ENCODE measurements at places on chromosomes 11 and 22. TPM values are rescaled to one million over a fixed set of nuclear protein-coding genes. Genes with fewer than 3 reads are reported as not detected.
A peak's percentile ranks its signal among the peaks of the same experiment; 100 is the strongest.

The NCAM1 gene
- total RNA-seq, result 2.2 TPM

The CDCA5 gene
- 3.3 TPM for total RNA-seq

- no peak overlapping the region for H3K27ac ChIP-seq
- H3K27me3 ChIP-seq, result no peaks in the 10 kb centered on the region
- no peak for DNase-seq
Measured at GRCh38 chr11:889257-889656, 21.4 kb downstream of the CHID1 start.

DNA sequence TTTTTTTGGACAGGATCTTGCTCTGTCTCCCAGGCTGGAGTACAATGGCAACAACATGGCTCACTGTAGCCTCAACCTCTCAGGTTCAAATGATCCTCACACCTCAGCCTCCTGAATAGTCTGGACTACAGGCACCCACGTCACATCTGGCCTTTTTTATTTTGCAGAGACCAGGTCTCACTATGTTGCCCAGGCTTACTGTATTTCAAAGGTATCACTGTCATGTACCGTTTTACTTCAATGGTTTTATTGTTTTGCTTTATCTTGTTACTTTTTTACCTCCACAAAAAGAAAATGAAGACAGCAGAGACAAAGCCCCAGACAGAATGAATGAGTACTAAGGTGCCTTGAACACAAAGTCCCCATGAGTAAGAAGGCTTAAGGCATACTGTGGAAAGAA lies 5.1 kb downstream of the TCF20 start:
- H3K4me1 ChIP-seq, result peaks cover 6% of the 10 kb centered on the region
- H3K27ac ChIP-seq, result no peak overlapping the region
- no peaks in the 10 kb centered on the region for H3K27me3 ChIP-seq
- H3K4me3 ChIP-seq, result no peak overlapping the region
- DNase-seq, result no peak
- peaks cover 3% of the 10 kb centered on the region for H3K36me3 ChIP-seq

The HDHD5 gene
- total RNA-seq, result 31.8 TPM

DNA sequence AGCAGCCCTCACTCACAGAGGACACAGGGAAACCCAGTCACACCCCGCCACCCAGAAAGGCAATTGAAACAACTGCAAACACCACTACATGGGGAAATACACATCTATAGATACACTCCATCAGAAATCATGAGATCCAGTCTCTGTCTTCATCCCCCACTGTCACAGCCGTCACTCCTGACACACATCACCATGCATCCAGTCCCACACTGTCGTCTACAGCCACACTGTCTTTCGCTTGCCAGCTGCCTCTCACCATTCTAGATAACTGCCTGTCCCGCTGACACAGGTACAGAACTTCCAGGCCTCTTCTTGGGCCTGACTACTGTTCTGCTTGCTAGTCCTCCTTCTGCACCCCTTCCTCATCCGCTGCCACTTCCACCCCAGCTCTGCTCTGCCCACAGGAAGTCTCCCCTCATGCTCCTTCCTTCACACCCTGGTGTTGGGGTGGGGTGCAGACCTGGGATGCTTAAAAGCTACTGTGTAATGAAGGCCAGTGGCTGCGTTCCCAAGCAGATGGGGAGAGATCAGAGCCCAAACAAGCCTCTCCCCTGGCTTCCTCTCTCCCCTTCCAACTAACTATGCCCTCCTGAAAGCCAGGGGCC lies 42.6 kb downstream of the SLC22A12 start:
- no peak overlapping the region for H3K4me3 ChIP-seq
- no peaks in the 10 kb centered on the region for H3K27me3 ChIP-seq
- no peak overlapping the region for H3K27ac ChIP-seq

The MS4A3 gene
- total RNA-seq, result not detected

- H3K27me3 ChIP-seq, result no peaks in the 10 kb centered on the region
- DNase-seq, result peak; percentile 32
- H3K27ac ChIP-seq, result no peak overlapping the region
- H3K4me1 ChIP-seq, result no peaks in the 10 kb centered on the region
- no peak overlapping the region for H3K4me3 ChIP-seq
Measured at GRCh38 chr11:47327025-47327424, 25.5 kb downstream of the MYBPC3 start.

The DRG1 gene
- 68.0 TPM for total RNA-seq

GRCh38 chr11:45649544-45650165 lies 15.8 kb downstream of the CHST1 start:
- no peak overlapping the region for H3K27ac ChIP-seq
- peak; percentile 29 for DNase-seq
- H3K4me3 ChIP-seq, result no peak overlapping the region
- H3K4me1 ChIP-seq, result peaks cover 10% of the 10 kb centered on the region
- H3K36me3 ChIP-seq, result no peaks in the 10 kb centered on the region
- H3K27me3 ChIP-seq, result peaks cover 2% of the 10 kb centered on the region

The FAT3 gene
- total RNA-seq, result 2.2 TPM

The BCO2 gene
- total RNA-seq, result 2.4 TPM

The CSTPP1 gene
- total RNA-seq, result 31.5 TPM

DNA sequence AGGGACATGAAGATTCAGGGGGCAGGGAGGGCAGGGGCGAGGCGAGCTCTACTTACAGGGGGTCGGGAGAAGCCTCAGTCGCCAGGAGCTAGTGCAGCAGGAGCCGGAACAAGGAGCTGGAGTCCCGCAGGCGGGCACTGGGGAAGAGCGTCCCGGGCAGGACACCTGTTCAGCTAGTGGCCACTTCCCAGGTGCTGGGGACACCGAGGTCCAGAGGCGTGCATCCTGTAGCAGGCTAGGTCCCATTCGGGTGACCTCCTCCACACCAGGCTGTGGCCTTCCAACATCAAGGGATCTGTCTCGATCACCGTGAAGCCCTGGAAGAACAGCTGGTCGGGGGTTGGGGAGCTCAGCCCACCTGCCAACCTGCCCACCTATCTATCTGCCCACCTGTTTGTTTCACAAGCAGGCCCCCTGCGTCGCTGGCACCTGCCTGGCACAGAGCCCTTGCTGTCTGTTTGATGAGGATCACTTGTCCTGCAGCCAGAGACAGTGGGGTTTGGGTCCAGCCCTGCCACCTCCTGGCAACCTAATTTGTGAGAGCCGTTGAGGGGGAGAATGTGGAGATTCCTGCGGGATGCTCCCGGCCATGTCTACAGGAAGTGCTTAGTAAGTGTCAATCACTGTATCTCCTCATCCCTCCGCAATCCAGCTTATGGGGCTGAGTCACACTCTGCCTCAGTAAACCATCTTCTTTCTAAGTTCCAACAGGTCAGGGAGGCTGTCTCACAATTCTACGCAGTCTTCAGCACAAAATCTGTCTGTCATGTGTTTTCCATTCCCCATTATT lies 940.9 kb downstream of the BRD1 start:
- H3K36me3 ChIP-seq, result no peaks in the 10 kb centered on the region
- H3K4me3 ChIP-seq, result no peak overlapping the region
- no peaks in the 10 kb centered on the region for H3K27me3 ChIP-seq

The KLHDC7B gene
- 0.29 TPM for total RNA-seq

The IL17RA gene
- 6.2 TPM for total RNA-seq

The CD6 gene
- total RNA-seq, result not detected

- no peaks in the 10 kb centered on the region for H3K4me1 ChIP-seq
- no peak overlapping the region for H3K4me3 ChIP-seq
- peaks cover 65% of the 10 kb centered on the region for H3K27me3 ChIP-seq
- H3K36me3 ChIP-seq, result no peaks in the 10 kb centered on the region
- DNase-seq, result no peak
Measured at GRCh38 chr11:13956988-13957387, 5.5 kb upstream of the SPON1 start.

GRCh38 chr11:44565953-44566949 lies 788 bp downstream of the CD82 start:
- H3K36me3 ChIP-seq, result no peaks in the 10 kb centered on the region
- peak overlapping the region; percentile 75 for H3K4me3 ChIP-seq
- H3K27ac ChIP-seq, result peak overlapping the region; percentile 49
- DNase-seq, result no peak
- H3K4me1 ChIP-seq, result peaks cover 64% of the 10 kb centered on the region
- H3K27me3 ChIP-seq, result no peaks in the 10 kb centered on the region

DNA sequence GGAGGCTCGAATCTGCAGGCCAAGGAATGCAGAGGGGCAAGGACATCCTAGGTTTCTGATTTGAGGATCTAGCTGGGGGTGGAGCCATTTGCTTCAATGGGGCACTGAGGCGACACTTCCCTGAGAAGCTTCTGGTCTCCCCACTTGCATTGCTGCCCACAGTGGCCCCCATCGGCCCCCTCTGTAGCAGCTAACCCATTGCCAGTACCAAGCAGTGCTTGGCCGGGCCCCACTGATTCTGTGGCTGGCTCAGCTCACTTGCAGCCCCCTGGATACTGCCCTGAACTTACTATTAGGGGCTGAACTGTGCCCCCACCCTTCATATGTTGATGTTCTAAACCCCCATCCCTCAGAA lies 42.9 kb upstream of the SHISAL1 start:
- H3K36me3 ChIP-seq, result no peaks in the 10 kb centered on the region
- DNase-seq, result no peak
- H3K4me1 ChIP-seq, result peaks cover 28% of the 10 kb centered on the region
- peaks cover 2% of the 10 kb centered on the region for H3K27me3 ChIP-seq

- DNase-seq, result no peak
- peaks cover 3% of the 10 kb centered on the region for H3K4me1 ChIP-seq
- no peak overlapping the region for H3K27ac ChIP-seq
- H3K4me3 ChIP-seq, result no peak overlapping the region
Measured at GRCh38 chr11:32817181-32817851, 12.4 kb upstream of the PRRG4 start.

DNA sequence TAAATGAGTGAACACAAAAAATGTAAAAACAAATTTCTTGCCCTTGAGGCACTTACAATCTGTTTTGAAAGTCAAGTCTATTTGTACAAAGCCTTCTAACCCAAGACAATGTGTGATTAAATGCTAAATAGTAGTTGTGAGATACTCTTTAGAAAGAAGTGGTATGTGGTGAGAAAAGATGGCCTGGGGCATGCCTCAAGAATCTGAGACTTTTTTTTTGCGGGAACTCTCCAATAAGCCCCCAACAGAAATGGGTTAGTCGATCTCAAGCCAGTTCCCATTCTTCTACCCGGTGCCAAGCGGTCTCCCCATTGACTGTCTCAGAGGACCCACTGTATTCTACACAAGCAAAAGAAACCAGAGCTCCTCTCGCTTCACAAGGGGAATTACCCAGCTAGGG lies 26.9 kb upstream of the TBCEL start:
- no peak overlapping the region for H3K27ac ChIP-seq
- no peaks in the 10 kb centered on the region for H3K36me3 ChIP-seq
- H3K4me3 ChIP-seq, result no peak overlapping the region
- DNase-seq, result no peak
- no peaks in the 10 kb centered on the region for H3K27me3 ChIP-seq

- H3K4me1 ChIP-seq, result peaks cover 30% of the 10 kb centered on the region
- H3K4me3 ChIP-seq, result no peak overlapping the region
- H3K27ac ChIP-seq, result no peak overlapping the region
- DNase-seq, result no peak
Measured at GRCh38 chr11:75656044-75656727, 12.7 kb downstream of the MAP6 start.

DNA sequence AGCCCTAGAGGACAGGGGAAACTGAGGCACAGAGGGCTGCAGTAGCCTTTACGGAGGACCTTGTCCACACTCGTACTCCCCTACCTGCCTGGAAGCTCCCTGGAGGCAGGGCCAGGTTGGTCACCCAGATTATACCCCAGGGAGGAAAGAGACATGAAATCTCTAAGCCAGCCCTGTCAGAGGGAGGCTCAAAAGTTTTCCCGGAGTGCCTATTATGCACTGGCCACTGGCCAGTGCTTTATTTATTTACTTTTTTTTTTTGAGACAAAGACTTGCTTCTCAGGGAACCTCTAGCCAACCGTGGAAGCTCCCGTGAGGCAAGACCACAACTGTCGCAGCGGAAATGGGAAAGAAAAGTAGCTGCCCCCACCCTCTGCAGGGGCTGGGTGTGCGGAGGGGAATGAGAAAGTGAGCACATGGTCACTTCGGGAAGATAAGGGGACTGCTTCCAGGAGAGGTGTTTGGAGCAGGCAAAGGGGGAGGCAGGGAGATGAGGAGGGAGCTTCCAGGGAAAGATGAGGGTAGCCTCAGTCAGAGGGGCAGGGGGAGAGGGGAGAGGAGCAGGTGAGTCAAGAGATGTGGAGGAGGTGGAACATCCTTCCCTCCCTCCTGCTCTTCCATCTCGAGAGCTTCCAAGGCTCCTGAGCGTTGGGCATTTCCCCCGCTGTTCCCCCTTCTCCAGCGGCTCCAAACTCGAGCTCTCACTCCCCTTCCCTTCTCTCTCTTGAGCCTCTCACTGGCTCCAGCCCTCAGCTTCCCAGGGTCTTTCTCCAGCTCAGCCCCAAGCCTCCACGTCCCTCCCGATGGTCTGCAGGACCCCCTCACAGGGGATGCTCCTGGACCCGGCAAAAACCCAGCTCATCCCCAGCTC lies 4.3 kb downstream of the IL2RB start:
- H3K4me3 ChIP-seq, result no peak overlapping the region
- no peak overlapping the region for H3K27ac ChIP-seq
- DNase-seq, result peak; percentile 83
- H3K4me1 ChIP-seq, result no peaks in the 10 kb centered on the region

DNA sequence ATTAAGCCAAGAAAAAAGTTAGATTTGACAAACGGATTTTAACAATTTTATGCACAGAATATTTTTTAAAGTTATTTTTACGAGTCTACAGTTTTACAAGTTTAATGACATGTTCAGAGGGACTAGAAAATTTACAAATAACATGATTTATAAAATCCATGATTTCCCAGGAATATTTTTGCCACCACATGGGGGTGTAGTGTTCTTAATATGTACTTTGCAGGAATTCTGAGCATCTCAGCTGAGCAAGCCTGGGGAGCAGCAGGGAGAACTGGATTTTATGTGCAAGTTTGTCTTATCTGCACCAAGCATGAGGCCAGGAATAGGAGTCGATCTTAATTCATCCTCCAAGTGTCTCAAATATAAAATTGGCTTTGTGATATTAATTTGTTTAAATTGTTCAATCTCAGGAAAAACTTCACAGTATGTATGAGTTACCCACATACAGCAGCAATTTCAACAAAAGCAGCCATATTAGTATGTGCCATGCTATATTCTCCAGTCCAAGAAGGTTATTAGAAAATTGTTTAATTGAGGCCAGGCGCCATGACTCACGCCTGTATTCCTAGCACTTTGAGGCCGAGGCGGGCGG lies 826.3 kb downstream of the DLG2 start:
- no peaks in the 10 kb centered on the region for H3K27me3 ChIP-seq
- H3K4me3 ChIP-seq, result no peak overlapping the region
- H3K36me3 ChIP-seq, result no peaks in the 10 kb centered on the region
- peak; percentile 54 for DNase-seq
- no peaks in the 10 kb centered on the region for H3K4me1 ChIP-seq
- H3K27ac ChIP-seq, result no peak overlapping the region

- H3K27me3 ChIP-seq, result peaks cover 8% of the 10 kb centered on the region
- peak; percentile 73 for DNase-seq
- H3K36me3 ChIP-seq, result no peaks in the 10 kb centered on the region
- peaks cover 12% of the 10 kb centered on the region for H3K4me1 ChIP-seq
Measured at GRCh38 chr11:75775056-75775455, 6.5 kb downstream of the DGAT2 start.

The CNGA4 gene
- under 0.01 TPM for total RNA-seq
